Subcutaneous preadipocyte (primary cell): ENCODE measurements at places on chromosomes 4 and X. TPM values are rescaled to one million over a fixed set of nuclear protein-coding genes. Genes with fewer than 3 reads are reported as not detected.

The TBX22 gene
- total RNA-seq = not detected in 2 replicates

The FHIP1A gene
- under 0.01 TPM in 1 of 2 replicates, not detected in the other for total RNA-seq

The SLC26A1 gene
- under 0.01 TPM in 1 of 2 replicates, not detected in the other for total RNA-seq

The ANKRD50 gene
- total RNA-seq = 9.9 and 12.5 TPM in 2 replicates

The SRPX gene
- 239 and 388 TPM in 2 replicates for total RNA-seq

The MAGIX gene
- total RNA-seq = 0.73 and 0.98 TPM in 2 replicates

The GAGE12H gene
- total RNA-seq = not detected in 2 replicates

The TMPRSS11D gene
- total RNA-seq = not detected in 2 replicates

The APELA gene
- total RNA-seq = not detected in 2 replicates
